Tibial nerve (tissue), 4 donors: ENCODE measurements at places on chromosomes 1 and 21. TPM values are rescaled to one million over a fixed set of nuclear protein-coding genes. Genes with fewer than 3 reads are reported as not detected.

The LCE3E gene
- not detected for total RNA-seq

The PTGFR gene
- total RNA-seq = 61.4 TPM

The FCMR gene
- total RNA-seq = 3.1 TPM

- H3K4me1 ChIP-seq = no peaks in the 10 kb centered on the region
- no peaks in the 10 kb centered on the region for H3K27me3 ChIP-seq
- H3K36me3 ChIP-seq = no peaks in the 10 kb centered on the region
- DNase-seq = no peak
- no peak overlapping the region for H3K27ac ChIP-seq
Observed at GRCh38 chr1:155529109-155529508, 33.5 kb downstream of the ASH1L start.

The LGR6 gene
- total RNA-seq = not detected

The CD5L gene
- not detected for total RNA-seq

DNA sequence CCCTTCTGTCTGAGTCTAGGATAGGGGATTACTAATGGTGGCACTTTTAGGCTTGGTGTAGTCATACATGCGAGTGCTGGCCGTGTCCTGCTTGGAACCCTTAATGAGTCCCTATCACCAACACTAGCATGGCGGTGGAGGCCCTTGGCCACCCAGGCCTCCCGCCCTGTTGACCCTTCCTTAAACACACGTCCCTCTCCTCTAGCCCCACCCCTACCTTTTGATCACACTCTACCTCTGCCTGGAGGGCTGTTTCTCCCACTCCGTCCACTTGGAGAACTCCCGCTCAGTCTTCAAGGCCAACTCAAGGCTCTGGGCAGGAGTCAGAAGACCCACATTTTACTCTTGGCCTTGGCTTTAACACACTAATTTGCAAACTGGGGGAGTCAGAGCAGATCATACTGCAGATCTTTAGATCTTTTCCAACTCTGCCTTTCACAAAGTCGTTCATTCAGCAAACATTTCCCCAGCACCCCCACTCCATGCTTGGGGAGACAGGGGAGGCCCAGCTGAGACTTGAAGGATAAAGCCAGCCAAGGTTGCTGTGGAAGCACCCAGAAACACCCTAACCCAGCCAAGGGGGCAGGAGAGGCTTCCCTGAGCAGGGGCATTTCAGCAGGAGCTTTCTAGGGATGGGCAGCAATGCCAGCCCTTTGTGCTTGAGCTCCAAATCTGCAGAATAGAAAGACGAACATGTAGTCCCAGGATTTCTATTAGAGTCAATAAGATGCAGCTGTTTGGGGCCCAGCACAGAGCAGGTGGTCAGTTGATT lies 1.9 kb downstream of the PODN start:
- peak overlapping the region; percentile 81 for H3K4me3 ChIP-seq
- H3K27me3 ChIP-seq = peaks cover 14% of the 10 kb centered on the region
- peak overlapping the region; percentile 91 for H3K27ac ChIP-seq
- H3K4me1 ChIP-seq = peaks cover 83% of the 10 kb centered on the region
- H3K36me3 ChIP-seq = peaks cover 19% of the 10 kb centered on the region

DNA sequence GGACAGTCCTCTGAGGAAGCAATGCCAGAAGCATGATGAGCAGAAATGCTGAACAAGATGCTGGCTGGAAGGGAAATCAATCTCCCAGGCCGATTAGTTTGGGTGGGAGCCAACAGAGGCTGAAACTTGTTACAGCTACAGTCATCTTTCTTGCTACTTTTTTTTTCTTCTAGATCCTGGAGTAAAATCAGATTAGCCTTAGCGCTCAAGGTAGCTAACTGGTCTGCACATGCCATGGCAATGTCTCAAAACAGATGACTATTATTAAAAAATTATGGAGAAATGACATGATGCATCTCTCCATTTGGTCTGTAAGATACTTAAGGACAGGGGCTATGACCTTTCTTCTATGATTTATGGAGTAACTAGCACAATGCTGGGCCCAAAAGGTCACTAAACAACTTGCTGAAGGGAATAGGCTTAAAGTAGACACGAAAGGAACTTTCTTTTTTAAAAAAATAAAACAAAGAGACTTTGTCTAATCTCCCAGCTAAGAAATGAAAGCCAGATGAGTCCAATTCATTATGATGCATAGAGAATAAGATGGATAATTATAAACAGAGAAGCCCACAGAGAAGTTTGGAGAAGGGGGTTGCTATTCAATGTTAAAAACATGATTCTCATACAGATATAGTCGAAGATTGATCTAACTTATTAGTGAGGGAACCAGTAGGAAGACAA lies 42.5 kb downstream of the UTP25 start:
- H3K27ac ChIP-seq = peak overlapping the region; percentile 75
- no peaks in the 10 kb centered on the region for H3K27me3 ChIP-seq
- H3K4me1 ChIP-seq = no peaks in the 10 kb centered on the region
- no peaks in the 10 kb centered on the region for H3K36me3 ChIP-seq
- no peak for DNase-seq

- no peaks in the 10 kb centered on the region for H3K36me3 ChIP-seq
- no peak for DNase-seq
- H3K27ac ChIP-seq = no peak overlapping the region
- H3K4me1 ChIP-seq = no peaks in the 10 kb centered on the region
Observed at GRCh38 chr1:102595106-102595505, 513.2 kb downstream of the COL11A1 start.

GRCh38 chr1:150528196-150528595 lies 12.6 kb downstream of the FALEC start:
- no peak overlapping the region for H3K4me3 ChIP-seq
- H3K27ac ChIP-seq = no peak overlapping the region
- H3K4me1 ChIP-seq = no peaks in the 10 kb centered on the region
- DNase-seq = no peak
- no peaks in the 10 kb centered on the region for H3K27me3 ChIP-seq

The C1QC gene
- total RNA-seq = 315 TPM

The XCL2 gene
- not detected for total RNA-seq

DNA sequence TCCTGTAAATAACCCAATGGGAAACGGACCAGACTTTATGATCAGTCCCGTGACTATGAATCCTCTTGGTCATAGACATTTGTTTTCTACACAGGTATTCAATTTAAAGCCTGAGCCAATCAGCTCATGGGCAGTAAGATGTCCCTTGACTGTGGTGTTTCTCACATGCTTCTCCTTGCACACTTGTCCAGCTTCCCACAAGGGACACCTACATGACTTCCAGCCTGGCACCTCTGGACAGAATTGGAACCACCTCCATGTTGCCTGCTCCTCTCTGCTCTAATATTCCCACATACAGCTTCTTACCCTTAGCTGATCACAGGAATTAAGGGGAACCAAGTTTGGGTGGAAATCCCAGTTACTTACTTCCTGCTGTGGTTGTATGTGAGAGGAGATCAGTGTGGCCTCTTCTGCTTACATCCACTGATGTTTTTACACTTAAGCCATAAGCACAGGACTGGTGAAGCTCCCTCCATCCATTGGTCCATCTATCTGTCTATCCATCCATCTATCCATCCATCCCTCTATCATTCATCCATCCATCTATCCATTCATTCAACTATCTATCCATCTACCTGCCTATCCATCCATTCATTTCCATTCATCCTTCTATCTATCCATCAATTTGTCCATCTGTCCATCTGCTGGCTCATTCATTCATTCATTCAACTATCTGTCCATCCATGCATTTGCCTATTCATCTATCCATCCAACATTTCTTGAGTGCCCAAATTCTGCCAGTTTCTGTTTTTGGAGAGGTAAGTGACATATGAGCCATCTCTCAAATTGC lies 16.4 kb downstream of the RUNX1 start:
- no peak overlapping the region for H3K4me3 ChIP-seq
- H3K4me1 ChIP-seq = no peaks in the 10 kb centered on the region
- H3K36me3 ChIP-seq = no peaks in the 10 kb centered on the region
- H3K27ac ChIP-seq = no peak overlapping the region
- DNase-seq = no peak

GRCh38 chr21:46604329-46604974 lies 430 bp downstream of the S100B start:
- peak overlapping the region; percentile 35 for H3K27ac ChIP-seq
- H3K4me3 ChIP-seq = peak overlapping the region; percentile 54
- H3K4me1 ChIP-seq = no peaks in the 10 kb centered on the region

GRCh38 chr1:2983706-2984398 lies 37.4 kb upstream of the ACTRT2 start:
- no peak for DNase-seq
- H3K36me3 ChIP-seq = no peaks in the 10 kb centered on the region
- no peak overlapping the region for H3K27ac ChIP-seq
- H3K27me3 ChIP-seq = no peaks in the 10 kb centered on the region
- H3K4me3 ChIP-seq = no peak overlapping the region

DNA sequence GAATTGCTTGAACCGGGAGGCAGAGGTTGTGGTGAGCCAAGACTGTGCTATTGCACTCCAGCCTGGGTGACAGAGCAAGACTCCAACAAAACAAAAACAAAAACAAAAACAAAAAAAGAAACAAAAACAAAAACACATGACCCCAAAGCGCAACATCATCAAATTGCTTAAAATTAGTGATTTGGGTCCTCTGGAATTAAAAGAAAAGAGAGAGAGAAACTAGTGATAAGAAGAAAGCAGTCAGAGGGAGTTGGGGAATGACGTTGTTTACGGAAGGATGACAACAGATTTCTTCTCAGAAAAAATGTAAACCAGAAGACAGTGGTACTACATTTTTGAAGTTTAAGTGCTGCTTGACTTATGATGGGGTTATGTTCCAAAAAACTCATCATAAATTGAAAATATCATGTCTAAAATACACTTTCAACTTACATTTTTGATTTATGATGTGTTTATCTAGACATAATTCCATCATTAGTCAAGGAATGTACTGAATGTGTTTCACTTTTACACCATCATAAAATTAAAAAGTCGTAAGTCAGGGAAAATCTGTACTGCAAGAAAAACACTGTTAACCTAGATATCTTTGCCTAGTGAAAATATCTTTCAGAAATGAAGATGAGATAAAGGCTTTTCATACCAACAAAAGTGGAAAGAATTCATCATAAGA lies 88.0 kb downstream of the MT1HL1 start:
- H3K36me3 ChIP-seq = no peaks in the 10 kb centered on the region
- H3K27ac ChIP-seq = no peak overlapping the region
- DNase-seq = no peak
- no peaks in the 10 kb centered on the region for H3K27me3 ChIP-seq

DNA sequence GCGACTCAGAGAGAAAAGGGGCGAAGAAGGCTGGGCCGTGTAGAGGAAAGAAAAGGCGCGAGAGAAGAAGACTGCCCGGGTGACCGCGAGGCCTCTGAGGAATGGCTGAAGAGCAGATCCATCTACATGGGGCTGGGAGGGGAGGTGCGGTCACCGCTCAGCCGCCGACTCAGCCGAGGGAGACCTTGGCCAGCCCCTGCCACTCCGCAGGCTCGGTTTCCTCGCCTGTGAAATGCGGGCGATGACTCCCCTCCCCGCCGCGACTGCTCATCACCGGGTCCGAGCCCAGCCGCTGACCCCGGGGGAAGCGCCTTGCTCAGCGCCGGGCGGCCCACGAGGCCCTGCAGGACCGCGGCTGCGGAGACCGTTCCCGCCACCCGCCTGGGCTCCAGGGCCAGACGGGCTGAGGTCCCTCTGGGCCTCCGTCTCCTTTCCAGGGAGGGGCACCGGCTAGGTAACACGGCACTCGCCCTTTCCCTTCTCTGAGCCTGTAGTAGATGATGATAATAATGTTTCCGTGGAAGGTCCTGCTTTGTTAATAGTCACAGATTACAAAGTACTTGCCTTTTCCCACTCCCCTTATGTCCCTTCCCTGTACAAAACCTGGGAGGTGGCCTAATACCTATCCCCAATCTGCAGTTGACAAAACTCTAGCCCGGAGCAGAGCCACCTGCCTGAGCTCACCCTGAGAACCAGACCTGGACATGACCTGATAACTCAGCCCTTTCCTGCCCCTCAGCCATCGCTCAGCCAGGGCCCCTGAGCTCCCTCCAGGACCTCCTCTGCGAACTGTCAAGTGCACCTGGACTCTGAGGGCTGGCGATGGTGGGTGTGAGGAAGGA lies 1.6 kb upstream of the BSND start:
- no peak overlapping the region for H3K4me3 ChIP-seq
- H3K4me1 ChIP-seq = peaks cover 11% of the 10 kb centered on the region
- DNase-seq = no peak
- no peak overlapping the region for H3K27ac ChIP-seq
- H3K36me3 ChIP-seq = no peaks in the 10 kb centered on the region
- no peaks in the 10 kb centered on the region for H3K27me3 ChIP-seq

The GBP3 gene
- 25.8 TPM for total RNA-seq

- H3K4me1 ChIP-seq = no peaks in the 10 kb centered on the region
- no peaks in the 10 kb centered on the region for H3K36me3 ChIP-seq
- H3K27ac ChIP-seq = no peak overlapping the region
Observed at GRCh38 chr1:192747943-192748342, 60.9 kb upstream of the RGS2 start.

DNA sequence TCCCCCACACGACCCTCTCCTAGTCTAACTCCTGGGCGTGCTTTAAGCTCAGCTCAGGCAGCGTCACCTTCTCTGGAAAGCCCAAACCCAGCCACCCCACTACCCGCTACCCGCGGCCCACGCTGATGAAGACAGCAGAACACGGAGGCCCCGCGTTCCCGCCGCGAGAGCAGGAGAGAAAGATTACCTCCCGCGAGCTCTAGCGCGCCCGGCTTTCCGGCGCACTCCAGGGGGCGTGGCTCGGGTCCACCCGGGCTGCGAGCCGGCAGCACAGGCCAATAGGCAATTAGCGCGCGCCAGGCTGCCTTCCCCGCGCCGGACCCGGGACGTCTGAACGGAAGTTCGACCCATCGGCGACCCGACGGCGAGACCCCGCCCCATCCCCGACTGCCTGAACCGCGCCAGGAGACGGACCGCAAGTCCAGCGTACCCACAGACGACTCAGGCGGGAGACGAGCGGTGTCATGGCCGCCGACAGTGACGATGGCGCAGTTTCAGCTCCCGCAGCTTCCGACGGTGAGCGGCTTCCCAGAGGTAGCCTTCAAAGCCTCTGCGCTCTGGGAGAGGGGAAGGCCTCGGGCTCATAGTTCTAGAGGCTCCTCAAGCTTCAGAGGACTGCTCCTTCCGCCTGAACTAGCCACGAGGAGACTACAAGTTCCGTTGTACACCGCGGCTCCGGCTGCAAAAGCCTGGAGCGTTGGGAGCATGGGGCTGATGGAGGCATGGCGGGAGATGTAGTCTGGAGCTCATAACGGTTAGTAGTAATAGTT lies at the start of the genes MUTYH and TOE1:
TSS of gene MUTYH (minus strand) at position 652 of the 770 bp plus-strand sequence. CDS start 5,935 bp downstream, outside the sequence.
TSS of gene TOE1 (plus strand) at position 382 of the 770 bp plus-strand sequence. CDS start at position 465, 83 bp downstream.
- peak within 1 kb of the TSS; percentile 79 for H3K4me3 ChIP-seq
- DNase-seq = peak; percentile 70
- H3K27me3 ChIP-seq = no peaks in the 10 kb centered on the region
- peaks cover 15% of the 10 kb centered on the region for H3K4me1 ChIP-seq
- peak within 1 kb of the TSS; percentile 84 for H3K27ac ChIP-seq

The HOOK1 gene
- total RNA-seq = 0.60 TPM
